ENCODE measurements at places on chromosomes 12 and 14.

GRCh38 chr14:72925815-72926291 lies 411 bp upstream of the DCAF4 start:
- no peak for DNase-seq

DNA sequence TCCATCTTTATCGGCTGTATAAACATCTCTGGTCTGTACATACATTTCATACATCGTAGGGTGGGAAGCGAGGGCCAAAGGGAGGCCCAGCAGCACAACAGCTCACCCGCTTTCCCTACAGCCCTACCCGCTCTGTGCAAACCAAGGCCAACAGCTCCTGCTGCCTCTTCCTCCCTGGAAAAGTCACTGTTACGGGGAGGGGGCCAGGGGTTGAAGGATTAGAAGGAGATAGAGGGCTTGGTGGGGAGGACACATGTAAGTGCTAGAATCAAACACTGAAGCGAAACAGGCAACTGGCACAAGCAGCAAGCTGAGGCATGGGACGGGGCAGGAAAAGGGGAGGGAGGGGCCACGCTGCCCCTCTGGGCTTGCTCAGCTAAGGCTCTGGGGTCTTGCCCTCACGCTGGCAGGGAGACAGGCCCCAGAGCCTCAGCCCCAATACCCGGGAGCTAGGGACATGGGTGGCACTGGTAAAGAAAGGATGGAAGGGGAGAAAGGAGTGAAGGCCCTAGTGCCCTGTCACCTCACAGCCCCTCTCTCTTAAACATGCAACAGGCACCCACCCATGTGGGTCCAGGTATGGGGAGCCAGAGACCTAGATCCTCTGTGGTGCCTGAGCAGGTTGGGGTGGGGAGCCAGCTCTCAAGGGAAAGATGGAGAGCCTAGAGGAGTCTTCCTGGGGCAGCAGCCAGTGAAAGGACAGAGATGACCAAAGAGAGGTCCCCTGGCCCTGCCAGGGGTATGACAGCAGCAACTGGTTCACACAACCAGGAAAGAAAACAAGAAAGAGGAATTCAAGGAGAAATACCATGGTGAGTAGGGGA lies 14.4 kb downstream of the SPRYD3 start:
- no peak for DNase-seq

DNA sequence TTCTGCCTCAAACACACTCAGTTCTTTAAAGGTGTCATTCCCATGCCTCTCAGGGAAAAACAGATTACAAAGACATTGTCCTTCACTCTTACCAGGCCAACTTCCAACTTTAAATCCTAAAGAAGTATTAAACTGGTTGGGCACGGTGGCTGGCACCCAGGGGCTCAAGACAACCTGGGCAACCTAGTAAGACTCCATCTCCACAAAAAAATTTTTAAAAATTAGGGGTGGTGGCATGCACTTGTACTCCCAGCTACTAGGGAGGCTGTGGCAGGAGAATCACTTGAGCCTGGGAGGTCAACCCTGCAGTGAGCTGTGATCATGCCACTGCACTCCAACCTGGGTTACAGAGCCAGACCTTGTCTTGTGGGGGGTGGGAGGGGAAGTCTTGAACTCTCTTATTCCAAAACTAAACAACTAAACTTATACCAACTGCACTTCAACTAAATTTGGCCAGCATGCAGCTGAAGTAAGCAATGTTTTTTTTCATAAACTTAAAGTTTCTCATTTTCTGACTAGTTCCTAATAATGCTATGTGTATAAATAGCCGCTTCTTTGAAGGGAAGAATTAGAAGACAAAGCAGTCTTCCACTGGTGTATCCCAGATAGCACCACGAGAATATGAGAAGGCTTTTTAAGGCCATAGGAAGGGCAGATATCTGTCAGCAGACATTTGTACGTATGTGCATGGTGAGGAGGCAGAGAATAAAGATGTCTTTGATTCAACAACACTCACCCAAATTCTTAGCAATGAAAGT lies 2.4 kb downstream of the SLC11A2 start:
- DNase-seq: no peak

DNA sequence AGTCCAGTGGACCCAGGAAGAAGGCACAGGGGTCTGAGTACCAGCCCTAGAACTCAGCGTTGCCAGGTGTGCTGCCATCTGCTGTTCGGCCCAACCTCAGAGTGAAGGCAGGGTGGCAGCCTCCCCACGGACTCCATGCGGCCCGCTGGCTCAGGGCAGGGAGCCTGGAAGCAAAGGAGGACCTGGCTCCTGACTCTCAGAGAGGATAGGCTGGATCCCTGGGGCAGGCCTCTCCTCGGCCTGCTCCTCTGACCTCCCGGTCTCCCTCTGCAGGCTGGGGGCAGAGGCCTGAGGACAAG lies 10.1 kb downstream of the MCRS1 start:
- no peak for DNase-seq

DNA sequence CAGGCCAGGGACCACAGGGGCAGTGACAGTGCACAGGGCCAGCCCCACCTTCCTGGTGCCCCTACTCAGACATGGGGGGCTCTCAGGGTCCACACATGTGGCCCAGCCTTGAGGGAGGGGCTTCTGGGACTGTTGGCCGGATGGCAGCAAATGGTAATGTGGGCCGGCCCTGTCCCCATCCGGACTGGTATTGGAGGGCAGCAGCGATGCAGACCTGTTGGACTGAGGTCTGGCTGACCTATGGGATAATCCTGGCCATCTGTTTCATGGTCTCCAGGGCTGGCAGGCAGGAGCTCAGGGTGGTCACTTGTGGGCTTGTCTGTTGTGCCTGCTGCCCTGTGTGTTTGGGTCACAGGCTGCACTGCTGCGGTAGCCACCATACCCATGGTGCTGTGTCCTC lies 387.5 kb downstream of the TMEM121 start:
- DNase-seq: no peak

DNA sequence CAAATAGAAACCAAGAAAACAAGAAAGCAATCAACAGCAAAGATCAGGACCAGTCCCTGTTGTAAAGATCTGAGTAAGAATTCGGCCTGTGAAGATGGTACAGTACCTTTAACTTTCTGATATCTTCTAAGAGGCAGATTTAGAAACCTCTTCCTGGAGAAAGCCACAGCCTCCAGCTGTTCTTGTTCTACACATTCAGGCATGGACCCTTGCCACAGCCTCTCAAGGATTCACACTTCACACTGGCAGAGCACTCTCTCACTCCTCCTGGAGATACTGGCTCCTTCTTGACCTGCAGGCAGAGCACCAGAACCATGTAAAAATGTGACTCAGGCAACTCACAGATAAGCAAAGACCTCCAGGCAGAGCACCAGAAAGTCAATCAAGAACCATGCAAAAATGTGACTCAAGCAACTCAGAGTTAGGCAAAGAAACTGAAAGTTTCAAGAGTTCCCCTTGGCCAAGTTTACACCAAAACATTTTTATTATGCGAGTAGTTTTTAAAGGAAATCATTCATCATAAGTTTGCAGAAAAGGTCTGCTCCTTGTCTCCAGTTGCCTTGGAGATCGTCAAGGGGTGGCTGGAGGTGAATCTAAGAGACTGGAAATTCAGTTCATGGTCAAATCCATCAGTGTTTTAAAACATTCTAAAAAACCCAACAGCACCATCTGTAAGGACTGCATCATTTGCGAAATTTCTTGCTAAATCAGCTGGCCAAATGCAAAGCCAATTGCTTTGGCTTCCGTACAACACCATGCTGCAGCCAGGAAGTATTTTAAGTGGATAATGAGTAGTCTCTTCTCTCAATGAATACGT lies 119.3 kb upstream of the MDM1 start:
- peak; percentile 49 for DNase-seq

DNA sequence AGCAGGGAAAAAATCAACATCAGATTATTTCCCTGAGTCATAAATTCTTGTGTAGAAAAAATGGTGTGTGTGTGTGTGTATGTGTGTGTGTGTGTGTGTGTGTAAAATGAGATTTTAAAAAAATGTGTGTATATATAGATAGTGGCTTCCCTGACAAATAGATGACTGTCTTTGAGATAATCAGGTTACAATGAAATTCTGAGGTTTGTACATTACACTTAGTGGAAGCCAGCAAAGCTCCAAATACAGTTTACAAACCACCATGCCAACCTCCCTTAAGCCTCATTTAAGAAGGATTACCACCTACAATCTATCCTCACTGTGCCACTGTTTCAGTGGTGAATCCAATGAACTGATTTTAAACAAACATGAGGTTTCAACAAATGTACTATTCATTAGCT lies 93.8 kb downstream of the MED13L start:
- DNase-seq: no peak

- no peak for DNase-seq
These were observed 88.3 kb upstream of the PLEKHG7 start for GRCh38 chr12:92614502-92614901.

GRCh38 chr12:51924551-51925319 lies 17.4 kb downstream of the ACVRL1 start:
- DNase-seq: no peak

DNA sequence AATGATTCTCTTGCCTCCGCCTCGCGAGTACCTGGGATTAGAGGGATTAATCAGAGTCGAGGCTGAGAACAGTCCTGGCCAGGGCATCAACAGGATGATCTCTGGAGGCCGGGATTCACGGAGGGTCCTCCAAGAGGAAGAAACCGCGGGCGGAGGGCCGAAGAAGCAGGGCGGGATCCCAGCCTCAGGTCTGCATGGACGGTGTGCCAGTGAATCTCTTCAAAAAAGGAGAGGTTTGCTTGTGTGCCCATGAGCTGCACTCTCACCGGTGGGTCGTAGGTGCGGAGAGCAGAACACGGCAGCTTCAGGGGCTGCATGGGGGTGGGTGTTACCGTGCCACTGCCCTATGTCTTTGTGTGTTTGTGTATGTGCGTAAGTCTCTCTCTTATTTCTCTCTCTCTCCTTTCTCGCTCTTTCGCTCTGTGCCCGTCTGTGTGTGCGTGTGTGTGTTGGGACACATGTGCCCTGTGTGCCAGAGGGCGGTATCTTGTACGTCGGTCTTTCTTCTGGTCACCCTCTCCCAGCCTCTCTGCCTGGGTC lies 768.2 kb upstream of the ALG10B start:
- no peak for DNase-seq

DNA sequence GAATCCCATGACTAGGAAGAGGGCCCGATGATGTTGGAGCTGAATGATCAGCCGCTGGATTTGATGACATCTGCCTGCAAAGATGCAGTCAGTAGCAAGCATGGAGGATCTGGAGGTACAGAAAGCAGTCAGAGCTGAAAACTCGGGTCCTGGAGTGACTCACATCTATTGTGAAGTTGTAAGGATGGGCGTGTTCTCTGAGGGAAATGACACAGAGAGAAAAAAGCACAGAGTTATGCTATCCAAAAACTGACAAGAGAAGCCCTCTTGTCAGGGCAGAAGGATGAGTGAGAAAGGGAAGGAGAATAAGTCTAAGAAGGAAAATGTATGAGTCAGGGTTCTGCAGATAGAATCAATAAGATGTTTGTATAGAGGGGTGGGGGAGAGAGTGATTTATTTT lies 380.4 kb upstream of the CCDC196 start:
- DNase-seq: peak; percentile 8

GRCh38 chr14:68854421-68854820 lies 61.6 kb upstream of the ZFP36L1 start:
- no peak for DNase-seq

DNA sequence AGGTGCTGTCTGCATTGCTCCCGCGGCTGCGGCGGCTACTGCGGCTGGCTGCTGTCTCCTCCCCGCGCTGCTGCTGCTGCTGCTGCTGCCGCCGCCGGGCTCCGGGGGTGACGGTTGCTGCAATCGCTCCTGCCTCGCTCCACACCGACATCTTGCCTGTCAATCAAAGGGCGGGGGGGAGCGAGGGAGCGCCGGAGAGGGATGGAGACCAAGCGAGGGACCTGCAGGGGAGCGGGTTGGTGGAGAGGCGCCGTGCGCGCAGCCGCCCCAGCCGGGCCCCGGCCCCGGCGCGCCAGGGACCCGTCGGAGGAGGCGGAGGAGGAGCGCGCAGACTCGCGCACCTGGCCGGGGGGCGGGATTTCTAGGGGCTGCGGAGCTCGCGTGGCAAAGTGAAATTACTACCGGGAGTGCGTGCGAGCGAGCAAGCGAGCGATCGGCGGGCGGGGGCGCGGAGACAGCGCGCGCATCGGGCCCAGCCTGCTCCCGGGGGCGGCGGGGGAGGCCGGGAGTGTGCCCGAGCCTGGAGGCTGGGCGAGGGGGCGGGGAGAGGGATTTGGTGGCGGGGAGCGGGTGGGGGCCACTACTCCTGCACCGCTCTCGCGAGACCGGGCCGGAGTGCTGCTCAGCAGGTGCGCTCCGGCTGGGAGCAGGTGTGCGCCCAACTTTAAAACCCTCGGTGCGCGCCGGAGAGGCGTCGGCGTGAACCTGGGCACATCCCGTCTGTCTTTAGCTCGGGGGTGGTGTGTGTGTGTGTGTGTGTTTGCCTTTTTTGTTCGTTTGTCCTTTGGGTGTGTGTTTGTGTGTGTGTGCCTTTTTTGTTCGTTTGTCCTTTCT lies at the start of gene KSR2:
Gene KSR2, minus strand, starts transcription at position 165 of the 834 bp plus-strand sequence. CDS start 735 bp downstream, outside the sequence.
- DNase-seq: peak; percentile 66

GRCh38 chr12:58895053-58895452 lies 25.3 kb downstream of the LRIG3 start:
- DNase-seq: no peak

DNA sequence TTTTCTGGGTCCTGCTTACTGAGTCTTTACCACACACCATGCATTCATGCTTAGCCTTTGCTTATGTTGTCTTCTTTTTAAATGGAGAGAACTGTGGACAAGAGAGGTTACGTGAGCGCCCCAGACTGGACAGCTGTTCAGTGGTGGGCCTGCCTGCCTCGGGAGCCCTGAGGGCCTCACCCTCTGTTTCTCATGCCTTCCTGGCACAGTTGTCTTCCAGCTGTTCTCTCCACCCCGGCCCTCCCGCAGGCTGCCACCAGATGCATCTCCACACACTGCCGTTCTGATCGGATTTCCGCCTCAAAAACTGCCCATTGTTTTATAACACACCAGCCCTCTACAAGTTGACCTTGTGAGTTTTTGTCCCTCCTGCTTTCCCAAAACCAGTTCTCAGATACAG lies 100.8 kb downstream of the SAMD4A start:
- no peak for DNase-seq

- no peak for DNase-seq
These were observed 141.6 kb upstream of the CPSF6 start for GRCh38 chr12:69097619-69098368.

- no peak for DNase-seq
These were observed 38.0 kb downstream of the IQSEC3 start for GRCh38 chr12:104551-105081.

- no peak for DNase-seq
These were observed 169.8 kb downstream of the PRKCH start for GRCh38 chr14:61491224-61491623.

DNA sequence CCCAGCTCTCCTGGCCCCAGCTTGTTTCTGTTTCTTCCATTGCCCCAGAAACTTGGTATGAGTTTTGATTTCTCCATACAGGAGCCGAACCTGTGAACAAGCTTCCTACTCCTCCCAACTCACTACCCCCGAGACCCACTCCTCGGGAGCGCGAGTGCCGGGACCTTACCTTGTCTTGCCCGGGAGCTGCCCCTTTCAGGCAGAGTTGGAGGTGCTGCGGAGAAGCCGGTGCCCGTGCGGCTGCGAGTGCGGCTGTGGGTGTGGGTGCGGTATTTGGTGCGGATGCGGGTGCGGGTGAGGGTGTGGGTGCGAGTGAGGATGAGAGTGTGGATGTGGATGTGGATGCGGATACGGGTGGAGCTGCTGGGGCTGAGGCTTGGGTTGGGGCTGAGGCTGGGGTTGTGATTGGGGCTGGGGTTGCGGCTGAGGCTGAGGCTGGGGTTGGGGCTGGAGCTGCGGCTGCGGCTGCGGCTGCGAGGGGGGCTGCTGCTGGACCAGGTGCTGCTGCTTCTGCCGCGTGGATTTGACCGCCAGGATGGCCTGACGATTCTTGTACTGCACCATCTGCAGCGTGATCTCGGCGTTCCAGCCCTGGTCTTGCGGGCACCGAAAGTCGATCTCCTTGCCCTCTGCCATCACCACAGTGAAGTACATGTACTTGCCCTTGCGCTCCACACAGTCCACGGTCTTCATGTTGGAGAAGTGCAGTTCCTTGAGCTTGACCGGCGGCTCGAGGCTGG lies 1.1 kb downstream of the PHLDA1 start:
- peak; percentile 51 for DNase-seq

All from stimulated activated CD4-positive, alpha-beta T cell treated with anti-CD3 and anti-CD28 coated beads, Interleukin-1b, Interleukin-23, amount 100 ng/mL, for 48 hours (primary cell).